ENCODE measurements at places on chromosomes 5 and 9.

- DNase-seq = no peak
Measured at GRCh38 chr9:126857261-126857960, 3.0 kb upstream of the ZBTB34 start.

DNA sequence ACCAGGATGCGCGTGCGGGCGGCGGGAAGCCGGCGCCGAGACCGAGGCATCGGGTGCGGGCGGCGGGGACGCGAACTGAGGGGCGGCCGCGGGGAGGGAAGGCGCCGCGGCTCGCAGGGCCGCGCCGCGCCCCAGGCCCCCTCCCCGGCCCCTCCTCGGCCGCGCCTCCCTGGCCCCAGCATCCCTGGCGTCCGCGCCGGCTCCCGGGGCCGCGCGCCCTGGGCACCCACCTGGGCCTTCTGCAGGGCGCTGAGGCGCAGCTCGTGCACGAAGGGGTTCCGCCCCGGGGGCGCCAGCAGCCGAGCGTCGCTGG is 324 bp downstream of the LPCAT1 start:
- no peak for DNase-seq

DNA sequence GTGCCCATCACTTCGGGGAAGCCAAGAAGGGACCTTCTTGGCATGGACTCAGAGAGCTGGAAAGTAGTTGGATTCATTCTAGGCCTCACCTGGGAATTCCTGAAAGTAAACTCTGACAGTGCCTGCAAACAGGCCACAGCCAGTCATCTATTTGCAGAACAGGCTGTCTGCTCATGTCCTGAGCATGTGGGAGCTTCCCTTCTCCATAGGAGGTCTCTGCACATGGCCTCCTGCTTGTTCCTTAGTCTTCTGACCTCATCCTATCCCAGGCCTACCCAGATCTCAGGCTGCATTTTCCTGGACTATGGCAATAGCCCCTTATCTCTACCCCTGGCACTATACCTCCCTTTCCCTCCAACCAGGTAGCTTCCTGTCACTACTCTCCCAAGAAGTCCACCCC is 67.2 kb upstream of the FSTL4 start:
- no peak for DNase-seq

GRCh38 chr5:92544036-92544435 is 1037.0 kb downstream of the NR2F1-AS1 start:
- DNase-seq = no peak

DNA sequence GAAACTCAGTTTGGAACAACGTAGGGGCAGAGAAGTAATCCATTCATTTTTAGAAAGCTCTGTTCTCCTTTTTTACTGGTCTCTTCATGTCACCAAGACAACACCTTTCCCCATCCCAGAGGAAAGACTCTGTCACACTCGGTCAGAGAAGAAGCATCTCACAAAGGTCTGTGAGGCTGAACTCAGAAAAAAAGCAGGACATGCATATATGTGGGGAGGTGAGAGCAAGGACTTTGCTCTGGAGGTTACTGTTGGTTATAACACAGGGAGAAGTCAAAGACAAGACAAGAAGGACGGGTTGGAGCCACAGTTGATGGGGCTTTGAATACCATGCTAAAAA is 19.2 kb upstream of the MTMR12 start:
- DNase-seq = no peak

- no peak for DNase-seq
Measured at GRCh38 chr5:71651579-71651978, 64.4 kb downstream of the MCCC2 start.

DNA sequence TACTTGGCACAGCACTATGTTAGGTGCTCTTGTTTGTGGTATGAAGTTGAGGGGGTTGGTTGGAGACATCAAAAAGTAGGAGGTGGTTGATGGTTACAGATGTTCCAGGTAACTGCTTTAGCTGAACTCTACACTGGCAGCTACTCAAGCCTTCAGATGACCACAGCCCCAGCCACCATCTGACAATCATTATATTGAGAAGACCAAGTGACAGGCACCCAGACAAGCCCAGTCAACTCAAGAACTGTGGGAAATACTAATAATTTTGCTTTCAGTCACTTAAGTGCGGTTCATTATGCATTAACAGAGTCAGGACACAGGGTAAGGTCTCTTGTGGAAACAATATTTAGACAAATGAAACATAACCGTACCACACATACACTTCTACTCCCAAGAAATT is 38.9 kb upstream of the SLIT3 start:
- no peak for DNase-seq

DNA sequence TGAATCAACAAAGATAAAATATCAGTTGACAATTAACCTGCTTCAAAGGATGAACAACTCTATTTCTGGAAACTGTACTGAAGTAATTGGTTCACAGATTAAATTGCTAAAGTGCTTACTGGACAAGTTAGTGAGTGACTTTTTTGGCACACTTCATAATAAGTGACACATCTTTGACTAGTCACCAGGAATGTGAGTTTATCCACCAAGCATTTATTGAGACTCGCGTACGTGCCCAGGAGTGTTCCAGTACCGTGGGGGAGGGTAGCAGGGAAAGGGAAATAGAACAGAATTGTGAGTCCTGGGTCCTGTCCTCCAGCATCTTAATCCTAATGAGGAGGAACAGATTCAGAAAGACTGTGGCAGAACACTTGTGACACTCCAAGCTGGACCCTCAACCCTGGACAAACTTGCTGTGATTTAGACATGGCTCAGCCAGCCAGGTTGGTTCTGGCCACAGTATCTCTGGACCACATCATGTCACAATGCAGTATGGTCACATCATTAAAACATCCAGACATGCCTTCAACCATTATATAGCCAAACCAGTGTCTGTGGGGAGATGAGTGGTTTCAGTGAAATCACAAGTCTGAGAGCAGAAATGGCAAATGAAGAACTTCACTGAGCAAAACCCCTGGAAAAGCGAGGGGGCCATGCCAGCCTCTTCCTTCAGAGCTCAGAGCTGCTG is 623.1 kb downstream of the BNC2 start:
- DNase-seq = no peak

- no peak for DNase-seq
Measured at GRCh38 chr9:107952773-107953172, 463.2 kb upstream of the KLF4 start.

DNA sequence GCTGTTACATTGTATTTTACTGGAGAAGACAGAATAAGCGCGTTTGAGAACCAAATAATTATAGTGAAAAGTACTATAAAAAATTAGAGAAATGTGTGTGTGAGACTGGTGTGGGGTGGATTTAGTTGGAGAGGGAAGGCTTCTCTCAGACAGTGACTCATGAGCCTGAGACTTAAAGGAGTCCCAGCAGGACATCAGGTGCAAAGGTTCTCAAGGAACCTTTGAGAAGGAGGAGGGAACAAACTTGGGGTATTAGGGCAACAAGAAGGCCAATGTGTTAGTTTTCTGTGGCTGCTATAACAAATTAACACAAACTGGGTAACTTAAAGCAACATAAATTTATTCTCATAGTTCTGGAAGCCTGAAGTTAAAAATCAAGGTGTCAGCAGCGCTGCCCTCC is 4.9 kb downstream of the DDX4 start:
- no peak for DNase-seq

DNA sequence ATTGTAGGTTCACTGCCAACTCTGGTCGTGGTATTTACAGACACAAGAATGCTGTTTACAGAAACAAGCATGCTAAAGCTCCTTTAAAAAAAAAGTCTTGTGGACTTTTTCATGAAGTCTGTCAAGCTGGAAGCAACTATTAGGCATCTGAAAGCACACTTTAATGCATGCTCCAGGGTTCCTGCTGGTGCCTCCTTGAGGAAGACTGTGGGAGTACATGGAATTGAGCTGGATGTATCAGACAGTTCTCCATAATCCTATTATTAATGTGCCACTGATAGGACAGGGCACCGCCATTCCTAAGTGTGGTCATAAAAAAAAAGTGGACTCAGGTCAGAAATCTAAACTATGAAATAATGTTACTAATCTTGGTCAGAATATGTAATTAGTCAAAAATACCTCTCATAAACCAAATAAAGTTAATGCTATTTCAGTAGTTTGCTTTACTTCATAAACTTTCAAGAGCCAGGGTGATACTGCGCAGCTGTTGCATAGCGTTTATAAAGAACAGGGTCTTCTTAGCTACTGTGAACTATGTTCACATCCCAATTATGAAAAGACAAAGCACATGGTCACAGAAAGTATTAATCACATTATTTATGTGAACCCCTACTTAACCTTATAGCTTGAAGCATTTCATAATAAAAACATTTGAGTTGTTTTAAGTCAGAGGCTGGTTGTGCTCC is 390.8 kb upstream of the PTGER4 start:
- DNase-seq = no peak

- no peak for DNase-seq
Measured at GRCh38 chr5:170265522-170265921, 32.1 kb downstream of the LCP2 start.

GRCh38 chr9:115883467-115884329 is 269.9 kb upstream of the PAPPA start:
- DNase-seq = no peak

GRCh38 chr5:180338001-180338707 is 15.0 kb downstream of the GFPT2 start:
- no peak for DNase-seq

DNA sequence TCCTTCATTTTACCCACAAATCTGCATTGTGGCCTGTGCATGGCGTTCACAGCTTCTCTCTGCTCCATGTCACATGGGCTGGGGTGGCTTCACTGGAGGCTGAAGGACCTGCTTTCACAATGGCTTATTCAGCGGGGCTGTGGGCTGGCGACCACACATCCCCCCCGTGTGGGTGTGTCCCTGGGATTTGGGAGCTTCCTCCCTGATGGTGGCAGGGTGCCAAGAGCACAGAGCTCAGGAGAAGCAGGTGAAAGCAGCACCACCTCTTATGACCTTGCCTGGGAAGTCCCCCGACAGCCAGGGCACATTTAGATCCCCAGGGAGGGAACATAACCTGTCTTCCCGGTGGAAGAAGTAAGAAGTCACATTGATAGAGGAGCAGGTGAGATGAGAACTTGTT is 5.0 kb upstream of the MED10 start:
- DNase-seq = no peak

- DNase-seq = no peak
Measured at GRCh38 chr5:59773294-59773693, 120.2 kb downstream of the PDE4D start.

GRCh38 chr5:156685481-156685880 is 164.6 kb upstream of the PPP1R2B start:
- no peak for DNase-seq

GRCh38 chr5:177162379-177162778 is 28.8 kb downstream of the NSD1 start:
- no peak for DNase-seq

DNA sequence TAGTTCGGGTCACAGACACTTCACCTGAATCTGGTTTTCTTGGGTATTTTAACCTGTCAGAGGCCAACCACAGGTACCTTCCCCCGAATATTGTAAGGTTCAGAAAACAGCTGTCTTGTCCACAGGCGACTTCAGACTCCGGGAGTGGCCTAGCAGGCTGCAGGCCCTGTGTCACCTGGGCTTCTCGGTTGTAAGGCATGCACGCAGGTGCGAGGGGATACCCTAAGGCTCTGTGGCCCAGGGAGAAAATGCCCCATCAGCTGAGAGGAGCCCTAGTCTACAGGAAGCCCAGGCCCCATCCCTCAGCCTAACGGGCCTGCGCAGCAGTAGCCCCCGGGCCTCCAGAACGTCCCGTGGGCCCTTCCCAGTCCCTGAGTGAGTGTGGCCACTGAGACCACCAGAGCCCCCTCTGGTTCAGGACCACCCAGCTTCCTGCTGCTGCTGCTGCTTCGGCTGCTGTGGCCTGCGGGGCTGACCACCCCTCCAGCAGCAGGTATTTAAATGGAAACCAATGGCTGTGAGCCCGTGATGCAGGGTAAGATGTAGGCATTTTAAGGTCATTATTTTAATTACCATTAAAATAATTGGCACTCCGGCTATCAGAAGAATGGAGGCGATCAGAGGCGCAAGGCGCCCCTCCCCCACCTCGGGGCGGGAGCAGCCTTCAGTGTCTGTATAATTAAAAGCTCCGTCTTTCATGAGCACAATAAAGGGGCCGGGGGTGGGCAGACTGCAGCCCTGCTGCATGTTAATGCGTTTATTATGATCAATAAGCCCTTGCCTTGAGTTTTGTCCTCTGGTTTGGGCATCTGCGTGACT is 65.4 kb downstream of the PSMB7 start:
- no peak for DNase-seq

DNA sequence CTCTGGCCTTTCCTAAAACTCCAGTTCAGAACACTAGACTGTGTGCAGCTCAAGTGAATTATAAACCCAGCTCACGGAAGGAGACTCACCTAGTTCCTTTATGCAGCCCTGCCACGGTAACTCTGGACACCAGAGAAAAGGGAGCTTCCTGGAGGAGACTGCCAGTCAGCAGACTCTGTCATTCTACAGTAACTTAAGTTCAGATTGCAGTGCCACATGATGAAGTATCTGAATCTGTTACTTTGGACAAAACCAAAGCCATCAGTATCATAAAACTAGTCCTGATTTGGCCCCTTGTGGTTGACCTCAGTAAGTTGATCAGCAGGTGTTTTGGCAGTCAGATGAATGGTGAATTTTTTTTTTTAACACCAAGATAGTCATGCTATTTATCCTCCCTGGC is 2.7 kb downstream of the MTRR start:
- no peak for DNase-seq

DNA sequence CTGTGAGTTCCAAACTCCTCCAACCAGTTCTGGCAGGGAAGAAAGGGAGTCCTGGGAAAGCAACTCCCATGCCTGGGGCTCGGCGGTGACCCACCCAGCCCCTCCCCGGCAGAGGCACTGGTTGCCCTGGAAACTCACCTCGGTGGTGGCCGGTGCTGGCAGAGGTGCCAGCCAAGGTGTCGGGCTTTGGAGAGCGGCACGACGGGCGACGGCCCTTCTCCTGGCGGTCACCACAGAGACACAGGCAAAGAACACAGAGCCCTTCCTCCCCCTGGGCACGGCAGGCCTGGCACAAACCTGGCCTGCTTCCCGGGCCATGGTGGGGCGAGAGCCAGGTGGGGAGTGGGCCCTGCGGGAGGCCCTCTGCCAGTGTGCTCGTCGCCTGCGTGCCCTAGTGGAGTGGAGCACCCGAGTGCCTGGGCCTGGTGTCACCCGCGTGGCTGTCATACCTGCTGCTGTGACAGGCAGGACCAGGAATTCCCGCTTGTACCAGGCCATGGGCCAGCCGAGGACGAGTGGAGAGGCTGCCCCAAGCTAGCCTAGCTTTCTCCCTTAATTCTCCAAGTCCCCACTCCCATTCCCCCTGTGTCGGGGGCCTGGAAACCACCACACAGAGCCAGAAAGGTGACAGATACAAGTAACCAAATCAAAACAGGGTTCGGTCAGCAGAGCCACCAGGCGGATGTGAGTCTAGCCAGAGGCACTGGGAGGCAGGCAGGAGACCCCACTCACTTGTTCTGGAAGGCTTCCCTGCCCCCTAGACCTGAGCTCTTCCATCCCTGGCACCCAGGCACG is 8.2 kb upstream of the RALGDS start:
- no peak for DNase-seq

DNA sequence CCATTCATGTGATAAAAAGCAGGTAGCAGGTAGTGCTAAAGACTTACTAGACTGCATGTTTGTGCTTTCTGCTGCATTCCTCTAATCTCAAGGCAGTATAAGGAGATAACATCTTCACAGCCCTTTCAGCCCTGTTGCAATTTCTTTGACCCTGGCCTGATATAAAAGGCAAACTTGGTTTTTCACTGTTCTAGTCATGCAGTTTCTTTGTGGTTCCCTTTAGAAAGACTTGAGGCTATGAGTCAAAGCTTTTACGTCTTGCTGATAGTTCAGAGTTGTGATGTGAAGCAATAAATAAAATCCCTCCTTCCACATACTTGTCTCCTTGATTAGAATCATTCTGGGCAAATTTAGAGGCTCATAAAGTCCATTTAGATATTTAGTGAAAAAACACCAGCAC is 88.6 kb upstream of the CDKN2B start:
- no peak for DNase-seq

GRCh38 chr5:72845889-72846288 is 29.4 kb downstream of the TNPO1 start:
- DNase-seq = no peak
